Mucosa of descending colon (tissue), 3 donors: ENCODE measurements at places on chromosomes 16 and 17.

DNA sequence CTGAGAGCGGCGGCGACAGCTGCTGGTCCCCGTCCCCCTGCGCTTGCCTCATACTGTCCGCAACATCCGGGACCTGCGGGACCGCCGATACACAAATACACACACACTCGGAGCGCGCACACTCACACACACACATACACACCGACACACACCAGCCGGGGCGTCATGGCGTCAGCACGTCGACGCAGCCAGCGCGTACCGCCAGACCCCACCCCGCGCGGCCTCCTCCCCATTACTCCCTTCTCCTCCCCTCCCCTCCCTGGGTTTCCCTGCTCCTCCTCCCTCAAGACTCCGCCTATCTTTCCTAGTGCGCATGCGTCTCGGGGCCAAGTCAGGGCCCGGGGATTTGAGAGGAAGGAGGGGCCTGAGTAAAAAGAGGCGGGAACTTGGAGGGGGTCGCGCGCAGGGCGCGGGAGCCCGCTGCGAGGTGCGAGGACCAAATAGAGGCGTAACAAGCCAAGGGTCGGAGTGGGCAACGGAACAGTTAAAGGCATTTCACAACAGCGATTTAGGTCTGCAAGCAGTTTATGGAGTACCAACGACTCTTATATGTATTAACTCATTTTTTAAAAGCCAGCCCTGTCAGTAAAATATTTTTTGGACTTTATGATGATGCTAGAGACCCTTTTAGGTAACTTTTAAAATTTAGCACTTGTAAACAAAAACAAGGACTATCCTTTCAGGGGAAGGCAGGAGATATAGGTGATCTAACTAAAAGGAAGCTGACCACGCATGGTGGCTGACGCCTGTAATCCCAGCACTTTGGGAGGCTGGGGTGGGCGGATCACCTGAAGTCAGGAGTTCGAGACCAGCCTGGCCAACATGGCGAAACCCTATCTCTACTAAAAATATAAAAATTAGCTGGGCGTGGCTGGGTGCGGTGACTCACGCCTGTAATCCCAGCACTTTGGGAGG, at the start of gene SPOP:
Gene SPOP (minus strand): TSS at position 165 of the 915 bp plus-strand sequence. CDS start 55,287 bp downstream, outside the sequence.
- DNase-seq = peak; percentile 99

DNA sequence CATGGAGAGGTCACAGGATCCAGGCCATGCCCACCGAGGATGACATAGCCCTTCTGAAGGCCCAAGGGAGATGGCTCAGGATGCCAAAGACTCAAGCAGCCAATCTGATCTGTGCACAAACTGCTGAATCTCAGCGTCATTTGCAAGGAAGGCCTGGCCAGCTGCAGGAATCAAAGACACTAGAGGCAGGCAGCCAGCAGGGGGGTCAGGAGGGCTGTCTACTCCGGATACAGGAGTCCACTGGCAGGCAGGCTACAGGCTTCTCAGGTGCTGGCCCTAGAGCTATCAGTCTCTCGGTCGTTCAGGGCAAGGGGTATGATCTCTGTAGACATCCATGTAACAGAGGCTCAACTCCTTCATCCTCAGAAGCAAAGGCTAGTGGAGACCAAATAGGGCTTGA, 1735.3 kb downstream of the TP53TG3F start:
- DNase-seq = no peak

GRCh38 chr17:64426596-64426995, 22.3 kb upstream of the MILR1 start:
- DNase-seq = no peak

GRCh38 chr16:74186561-74186971, 110.0 kb upstream of the PSMD7 start:
- no peak for DNase-seq

DNA sequence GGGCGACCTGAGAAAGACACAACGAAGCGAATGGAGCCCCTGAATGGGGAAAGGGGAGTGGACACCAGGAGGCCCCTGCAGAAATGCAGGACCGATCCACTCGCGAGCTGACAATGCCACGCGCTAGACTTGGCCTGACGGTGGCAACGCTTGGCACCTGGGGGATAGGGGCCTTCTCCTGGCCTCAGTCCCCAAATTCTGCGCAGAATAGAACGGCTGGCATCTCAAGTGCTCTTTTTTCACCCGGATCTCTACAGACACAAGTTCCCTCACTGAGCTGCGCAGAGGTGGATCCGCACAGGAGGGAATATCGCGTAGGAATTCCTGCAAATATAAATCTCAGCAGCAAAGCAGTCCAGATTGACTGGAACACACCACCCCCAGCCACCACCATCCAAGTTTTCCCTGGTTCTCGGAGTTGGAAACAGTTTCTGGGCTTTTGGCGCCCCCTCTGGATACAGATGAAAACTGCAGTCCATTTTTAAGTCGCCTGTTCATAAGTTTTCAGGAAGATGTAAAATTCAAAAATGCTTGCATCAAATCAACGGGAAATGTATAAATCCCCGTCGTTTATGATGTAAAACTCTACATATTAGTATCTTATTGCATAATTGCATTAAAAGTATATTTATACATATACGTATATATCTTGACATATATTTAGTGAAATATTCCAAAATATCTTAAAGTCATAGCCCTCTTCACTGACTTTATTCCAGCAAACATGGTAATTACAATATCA, 2.3 kb upstream of the SOX9 start:
- no peak for DNase-seq

DNA sequence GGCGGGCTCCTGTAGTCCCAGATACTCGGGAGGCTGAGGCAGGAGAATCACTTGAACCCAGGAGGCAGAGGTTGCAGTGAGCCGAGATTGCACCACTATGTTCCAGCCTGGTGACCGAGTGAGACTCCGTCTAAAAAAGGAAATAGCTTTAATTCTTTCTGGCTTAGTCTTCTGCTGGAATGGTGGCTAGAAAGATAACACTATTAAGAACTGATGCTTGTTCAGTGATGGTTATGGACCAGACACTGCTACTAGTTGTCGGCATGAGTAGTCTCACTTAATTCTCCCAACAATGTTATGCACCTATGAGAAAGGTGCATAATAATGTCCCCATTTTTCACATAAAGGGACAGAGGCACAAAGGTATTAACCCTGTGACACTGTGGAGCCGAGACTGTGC, 188.7 kb downstream of the HS3ST3A1 start:
- DNase-seq = no peak

DNA sequence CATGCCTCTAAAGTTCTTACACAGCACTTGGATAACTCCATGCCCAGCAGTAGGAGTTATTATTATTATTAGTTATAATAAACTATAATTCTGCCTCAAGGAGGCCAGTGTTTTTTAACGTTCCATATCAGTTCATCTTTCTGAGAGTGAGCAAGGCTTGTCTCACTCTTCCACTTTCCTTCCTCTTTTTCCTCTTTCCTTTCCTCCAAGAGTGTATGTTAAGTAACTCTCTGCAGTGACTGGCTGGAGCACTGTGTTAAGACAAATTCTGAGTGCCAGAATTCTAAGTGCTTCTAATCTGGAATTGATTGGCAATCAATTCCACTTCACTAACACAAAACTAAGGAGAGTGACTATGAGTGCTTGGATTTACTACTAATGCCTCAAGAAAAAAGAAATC, 16.4 kb downstream of the CLEC19A start:
- no peak for DNase-seq

- DNase-seq = no peak
These were observed 32.7 kb downstream of the ITGB3 start for GRCh38 chr17:47286198-47286914.

DNA sequence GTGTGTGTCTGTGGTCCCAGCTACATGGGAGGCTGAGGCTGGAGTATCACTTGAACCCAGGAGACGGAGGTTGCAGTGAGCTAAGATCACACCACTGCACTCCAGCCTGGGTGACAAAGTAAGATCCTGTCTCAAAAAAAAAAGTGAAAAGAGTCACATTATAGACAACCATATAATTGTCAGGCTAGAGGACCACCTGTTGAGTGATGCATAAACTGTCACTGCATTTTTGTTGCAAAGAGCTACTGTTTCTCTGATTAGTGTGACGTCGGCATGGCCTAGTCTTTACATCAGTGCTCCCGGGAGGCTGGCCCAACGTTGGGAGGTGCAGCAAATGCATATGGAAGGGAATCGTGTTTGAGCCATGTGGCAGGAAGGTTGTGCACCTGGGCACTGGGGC, 50.2 kb downstream of the CLEC16A start:
- no peak for DNase-seq

DNA sequence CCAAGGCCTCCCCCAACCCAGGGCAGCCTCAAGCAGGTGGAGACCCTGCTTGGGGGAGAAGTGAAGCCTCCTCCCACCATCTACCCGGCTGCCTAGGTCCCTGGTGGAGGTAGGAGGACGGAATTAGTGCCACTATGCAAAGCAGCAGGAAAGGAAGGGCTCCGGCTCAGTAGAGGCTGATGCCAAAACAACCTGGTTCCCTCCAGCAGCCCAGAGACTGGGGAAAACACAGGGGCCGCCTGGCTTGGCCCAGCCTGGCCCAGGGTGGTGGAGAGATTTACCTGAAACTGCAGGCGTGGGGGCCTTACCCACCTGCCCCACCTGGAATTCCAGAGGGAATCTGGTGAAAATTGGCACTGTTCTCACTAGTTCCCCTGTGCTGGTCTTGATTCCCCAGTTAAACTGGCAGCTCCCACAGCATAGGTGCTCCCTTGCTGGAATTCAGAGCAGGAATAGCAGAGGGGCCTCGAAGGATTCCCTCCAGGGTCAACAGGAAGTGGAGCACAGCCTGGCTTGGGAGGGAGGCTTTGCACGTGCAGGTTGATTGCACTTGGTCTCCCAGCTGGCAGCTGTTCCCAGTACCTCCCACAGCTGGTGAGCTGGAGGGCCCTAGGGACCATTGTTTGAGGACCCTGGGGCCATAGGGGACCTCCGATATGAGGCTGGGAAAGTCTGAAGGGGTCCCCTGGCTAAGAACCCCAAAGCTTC, 4.5 kb downstream of the CD79B start:
- DNase-seq = no peak

DNA sequence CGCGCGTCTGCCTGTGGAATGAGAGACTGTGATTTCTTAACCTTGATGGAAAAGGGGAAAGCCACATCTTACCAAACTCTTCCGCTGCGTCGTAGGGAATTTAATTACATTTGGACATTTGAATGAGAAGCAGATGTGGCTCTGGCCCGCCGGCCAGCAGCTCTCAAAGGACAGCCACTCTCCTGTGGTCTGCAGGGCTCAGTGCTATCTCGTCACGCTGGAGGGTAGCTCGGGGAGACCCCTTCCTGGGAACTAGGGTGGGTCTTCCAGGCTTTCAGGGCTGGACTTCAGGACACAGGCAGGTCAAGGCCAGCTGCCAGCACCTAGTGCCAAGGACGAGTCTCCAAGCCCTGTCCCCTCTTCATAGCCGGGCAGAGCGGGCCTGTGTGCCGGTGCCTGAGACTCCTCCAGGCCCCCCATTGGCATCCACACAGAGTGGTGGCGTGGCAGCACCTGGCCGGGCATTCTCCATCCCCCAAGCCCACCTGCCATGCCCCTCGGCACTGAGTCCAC, 15.9 kb upstream of the TBX2 start:
- DNase-seq = no peak

GRCh38 chr17:59327981-59328290, 3.5 kb upstream of the YPEL2 start:
- no peak for DNase-seq

DNA sequence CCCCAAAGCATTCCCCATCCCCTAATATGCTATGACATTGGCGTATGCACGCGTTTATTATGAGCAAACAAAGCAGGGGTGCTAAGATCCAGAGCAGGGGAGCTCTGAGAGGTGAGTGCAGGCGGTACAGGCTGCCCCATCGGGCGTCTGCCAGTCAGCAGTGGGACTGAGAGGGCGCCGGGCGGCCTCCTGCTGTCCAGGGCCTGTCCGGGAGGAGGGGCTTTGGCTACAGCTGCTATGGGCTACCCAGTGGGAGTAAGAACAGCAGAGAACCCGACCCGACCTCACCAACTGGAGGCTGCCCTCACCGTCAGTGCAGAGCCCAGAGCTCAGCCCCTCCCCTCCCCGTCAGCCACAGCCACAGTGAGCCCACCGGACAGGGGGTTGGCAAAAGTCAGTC, 18.5 kb upstream of the AATK start:
- DNase-seq = no peak

DNA sequence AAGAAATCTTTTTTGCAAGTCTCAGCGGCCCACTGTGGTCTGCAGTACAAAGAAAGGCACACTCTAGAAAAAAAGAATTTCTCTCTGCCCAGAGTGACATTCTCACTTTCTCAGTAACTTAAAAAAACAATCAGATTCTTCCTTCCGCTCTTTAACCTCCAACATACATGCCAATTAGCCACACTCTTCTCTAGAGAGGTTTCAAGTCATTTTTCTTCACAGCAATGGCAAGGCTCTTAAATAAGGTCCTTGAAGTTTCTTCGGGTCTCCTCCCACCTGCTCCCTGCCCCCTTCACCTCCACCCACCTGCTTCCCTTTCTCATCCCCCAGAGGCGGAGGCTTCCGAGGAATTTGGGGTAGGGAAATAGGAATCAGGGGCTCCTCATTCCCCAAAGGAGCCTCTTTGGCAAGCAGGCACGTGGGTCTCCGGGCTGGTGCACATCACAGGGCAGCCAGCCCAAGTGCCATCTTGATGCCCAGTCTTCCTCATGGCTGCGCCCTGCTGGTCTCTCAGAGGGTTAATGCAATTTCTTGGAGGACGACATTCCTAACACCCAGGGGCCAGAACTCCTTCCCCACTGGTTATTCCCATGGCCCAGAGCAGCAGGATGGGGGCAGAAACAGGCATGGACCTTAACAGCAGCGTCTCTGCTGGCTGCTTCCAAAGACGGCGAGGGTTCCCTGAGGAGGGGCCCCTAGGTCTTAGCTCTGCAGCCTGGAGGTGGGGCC, 855 bp upstream of the MEOX1 start:
- no peak for DNase-seq

DNA sequence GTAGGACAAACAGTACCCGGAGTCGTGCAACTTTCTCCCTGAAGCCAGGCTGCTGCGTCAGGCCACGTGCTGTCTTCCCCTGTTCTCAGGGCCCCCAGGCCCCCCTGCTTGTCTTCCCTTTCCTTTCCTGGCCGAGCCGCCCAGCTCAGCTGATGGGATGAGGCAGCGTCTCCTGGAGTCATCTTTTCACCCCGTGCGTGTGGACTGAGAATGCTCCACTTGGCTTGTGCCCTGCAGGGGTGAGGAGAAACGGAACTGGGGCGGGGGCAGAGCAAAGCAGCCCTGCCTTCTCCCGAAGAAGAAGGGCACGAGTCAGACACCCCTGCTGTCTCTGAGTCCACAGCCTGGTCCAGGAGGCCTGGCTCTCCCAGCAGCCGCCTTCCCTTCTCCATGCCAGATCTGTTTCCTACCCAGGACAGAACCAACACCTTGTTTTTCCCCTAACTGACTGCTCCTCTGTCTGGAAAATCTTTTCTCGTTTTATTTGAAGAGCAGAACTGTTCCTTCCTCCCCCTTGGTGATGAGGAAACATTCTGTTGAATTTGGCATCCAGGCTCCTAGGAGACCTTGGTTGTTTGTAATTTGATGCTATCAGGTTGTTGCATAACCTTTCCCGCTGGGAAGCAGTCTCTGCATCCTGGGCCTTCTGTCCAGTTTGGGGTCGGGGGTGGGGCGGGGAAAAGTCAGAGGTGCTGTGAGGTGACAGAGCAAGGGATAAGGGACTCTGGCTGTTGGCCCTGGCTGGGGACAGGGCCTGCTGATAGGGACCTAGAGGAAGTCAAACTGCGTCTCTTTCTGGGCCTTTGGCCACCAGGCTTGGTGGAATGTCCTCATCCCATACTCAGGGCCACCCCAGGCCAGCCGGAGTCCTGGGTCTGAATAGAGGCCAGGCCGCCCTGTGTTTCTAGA, 78.8 kb downstream of the WIPI1 start:
- peak; percentile 67 for DNase-seq

GRCh38 chr16:58551496-58551895, 36.2 kb downstream of the SETD6 start:
- no peak for DNase-seq

GRCh38 chr17:6041246-6041645, 28.9 kb upstream of the WSCD1 start:
- DNase-seq = no peak
